ENCODE measurements at places on chromosomes 11 and 22. TPM values are rescaled to one million over a fixed set of nuclear protein-coding genes. Genes with fewer than 3 reads are reported as not detected.

The VSIG10L2 gene
- total RNA-seq = not detected

The AIFM3 gene
- 2.6 TPM for total RNA-seq

GRCh38 chr11:2374456-2375201 is 2.5 kb upstream of the CD81 start:
- DNase-seq = no peak
- H3K36me3 ChIP-seq = peaks cover 3% of the 10 kb centered on the region
- peaks cover 10% of the 10 kb centered on the region for H3K27me3 ChIP-seq
- no peak overlapping the region for H3K27ac ChIP-seq
- H3K4me1 ChIP-seq = peaks cover 12% of the 10 kb centered on the region

DNA sequence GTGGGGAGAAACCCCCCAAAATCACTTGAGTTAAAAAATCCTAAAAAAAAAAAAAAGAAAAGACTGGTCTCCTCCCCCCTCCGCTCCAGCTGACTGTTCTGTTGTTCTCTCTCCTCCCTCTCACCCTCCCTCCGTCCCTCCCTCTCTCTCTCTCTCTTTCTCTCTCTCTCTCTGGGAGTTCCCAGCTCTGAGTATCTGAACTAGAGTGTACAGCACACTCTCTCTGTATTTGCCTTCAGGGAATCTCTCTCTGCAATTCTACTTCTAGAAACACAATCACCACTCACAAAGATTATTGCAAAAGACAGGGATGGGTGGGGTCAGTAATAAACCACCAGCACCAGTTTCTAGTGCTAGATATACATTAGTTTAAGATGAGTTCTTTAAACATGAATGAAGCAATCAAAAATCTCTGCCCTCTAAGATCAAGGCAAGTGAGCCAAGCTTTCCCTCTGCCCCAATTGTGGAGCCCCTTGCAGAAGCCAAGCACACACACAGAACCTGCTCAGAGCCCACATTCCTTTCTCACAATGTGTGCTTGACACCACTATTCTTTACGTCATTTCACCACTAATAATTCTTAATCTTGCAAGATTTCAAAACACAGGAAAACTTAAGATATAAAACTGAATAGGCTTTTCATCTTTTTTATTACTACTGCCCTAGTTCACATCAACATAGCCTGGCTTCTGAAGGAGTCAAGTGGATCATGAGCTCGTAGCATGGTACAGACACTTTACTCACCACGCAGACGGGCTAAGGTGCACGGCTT is 133.5 kb downstream of the RBFOX2 start:
- no peak for DNase-seq
- no peak overlapping the region for H3K4me3 ChIP-seq
- H3K36me3 ChIP-seq = no peaks in the 10 kb centered on the region
- no peaks in the 10 kb centered on the region for H3K27me3 ChIP-seq
- peaks cover 46% of the 10 kb centered on the region for H3K4me1 ChIP-seq
- H3K27ac ChIP-seq = peak overlapping the region; percentile 43

- no peaks in the 10 kb centered on the region for H3K4me1 ChIP-seq
- H3K4me3 ChIP-seq = no peak overlapping the region
- H3K27me3 ChIP-seq = no peaks in the 10 kb centered on the region
- no peak overlapping the region for H3K27ac ChIP-seq
These were observed 33.7 kb downstream of the SLC5A1 start for GRCh38 chr22:32076761-32077084.
